ENCODE measurements at places on chromosomes 4 and X.

- no peak for DNase-seq
These were observed 73.4 kb upstream of the MAGEB2 start for GRCh38 chrX:30141966-30142365.

GRCh38 chrX:121320441-121320840 lies 273.0 kb downstream of the GLUD2 start:
- no peak for DNase-seq

DNA sequence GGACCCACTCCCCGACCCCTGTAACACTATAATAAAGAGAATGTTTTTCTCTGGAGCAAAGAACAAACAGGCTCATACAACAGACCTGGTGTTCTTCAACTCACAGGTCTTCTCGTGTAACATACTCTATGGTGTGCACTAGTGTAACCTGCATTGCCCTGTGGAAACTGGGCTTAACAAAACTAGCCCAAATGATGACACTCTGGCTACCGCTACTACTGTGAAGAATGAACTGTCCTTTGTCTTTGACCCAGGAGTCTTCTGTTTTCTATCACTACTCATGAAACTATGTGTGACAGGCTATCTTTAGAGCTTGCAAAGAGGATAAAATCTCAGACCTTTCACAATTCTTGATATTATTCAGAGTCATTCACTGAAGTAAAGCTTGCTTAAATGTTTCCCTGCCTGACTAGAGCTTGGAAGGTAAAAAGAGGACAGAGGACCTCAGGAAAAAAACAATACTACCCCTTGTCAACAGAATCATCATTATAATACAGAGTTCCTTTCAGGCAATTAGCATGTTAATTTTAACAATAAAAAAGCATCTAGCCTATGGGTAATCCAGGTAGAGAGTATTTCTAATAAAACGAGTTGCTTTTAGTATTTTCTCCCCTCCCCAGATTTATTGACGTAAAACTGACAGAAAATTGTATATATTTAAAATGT lies 59.2 kb downstream of the FSTL5 start:
- DNase-seq: no peak

- no peak for DNase-seq
These were observed 432.3 kb upstream of the ATOH1 start for GRCh38 chr4:93396272-93396671.

- DNase-seq: no peak
These were observed 49.3 kb upstream of the ATOH1 start for GRCh38 chr4:93779228-93779627.

- DNase-seq: no peak
These were observed 161.0 kb upstream of the FGF13 start for GRCh38 chrX:138872537-138872936.

GRCh38 chr4:138592796-138593195 lies 350.6 kb upstream of the SLC7A11 start:
- DNase-seq: no peak

GRCh38 chr4:166144607-166145006 lies 271.6 kb downstream of the TLL1 start:
- DNase-seq: no peak

DNA sequence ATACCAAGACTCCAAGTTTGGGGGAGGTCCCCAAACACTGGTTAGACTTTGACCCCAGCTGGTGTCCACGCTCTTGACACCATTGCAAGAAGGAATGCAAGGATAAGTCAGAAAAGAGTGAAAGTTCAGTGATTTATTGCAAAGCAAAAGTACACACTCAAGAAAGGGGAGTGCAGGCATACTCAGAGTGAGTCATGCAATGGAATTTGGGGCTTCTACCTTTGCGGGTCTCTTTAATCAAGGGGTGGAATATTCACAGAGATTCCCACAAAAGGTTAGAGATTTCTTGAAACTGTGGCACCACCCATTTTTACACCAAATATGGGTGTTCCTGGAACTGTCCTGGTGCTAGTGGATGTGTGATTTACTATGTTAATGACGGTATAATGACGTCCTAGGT lies 5.2 kb upstream of the SMIM10L2A start:
- no peak for DNase-seq

GRCh38 chr4:129822701-129823100 lies 726.7 kb downstream of the C4orf33 start:
- DNase-seq: peak; percentile 13

DNA sequence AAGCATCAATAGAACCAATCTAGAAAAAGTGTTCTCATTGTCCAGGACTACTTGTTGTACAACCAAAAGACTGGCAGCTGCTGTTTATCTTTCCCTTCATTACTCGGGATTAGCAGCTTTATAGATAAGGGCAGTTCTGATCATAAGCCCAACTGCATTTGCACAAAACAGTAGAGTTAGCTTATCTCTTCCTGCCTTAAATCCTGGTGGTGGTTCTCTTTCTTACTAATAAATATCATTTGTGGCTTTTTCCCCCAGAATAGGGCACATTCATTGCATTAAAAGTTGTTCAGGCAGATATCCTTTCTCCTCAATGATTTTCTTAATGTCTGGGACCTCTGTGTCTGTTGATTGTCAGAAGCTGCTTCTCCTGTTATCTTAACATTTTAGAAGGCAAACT lies 20.2 kb upstream of the RRAGB start:
- DNase-seq: no peak

DNA sequence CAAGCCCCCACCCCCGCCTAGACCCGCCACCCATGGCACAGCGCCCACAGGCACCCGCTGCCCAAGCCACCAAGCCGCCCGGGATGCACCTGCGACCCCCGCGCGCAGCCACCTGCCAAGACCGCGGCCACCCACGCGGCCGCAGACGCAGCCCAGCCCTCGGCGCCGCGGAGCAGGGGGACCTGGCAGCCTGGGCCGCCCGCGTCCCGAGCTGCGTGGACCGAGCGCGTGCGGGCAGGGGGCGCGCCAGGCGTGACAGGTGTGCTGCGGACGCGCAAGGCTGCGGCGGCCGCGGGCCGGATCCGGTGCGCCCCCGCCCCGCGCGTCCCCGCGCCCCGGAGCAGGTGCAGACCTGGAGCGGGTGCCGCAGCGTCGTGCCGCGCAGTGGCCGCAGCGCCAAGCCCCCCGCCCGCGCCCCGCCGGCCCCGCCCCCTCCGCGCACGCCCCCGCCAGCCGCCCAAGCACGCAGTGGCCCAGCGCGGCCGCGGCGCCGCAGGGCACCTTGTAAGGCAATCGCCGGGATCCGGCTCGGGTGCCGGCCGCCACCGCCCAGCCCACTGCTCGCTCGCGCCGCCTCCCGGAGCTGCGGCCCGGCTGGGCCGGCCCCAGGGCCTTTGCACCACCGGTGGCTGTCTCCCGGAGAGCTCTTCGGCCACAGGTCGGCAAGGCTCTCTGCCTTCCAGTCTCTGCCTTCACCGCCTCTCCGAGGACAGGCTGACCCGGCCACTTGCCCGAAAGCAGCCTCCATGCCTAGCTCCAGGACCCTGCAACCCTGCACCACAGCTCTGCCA lies at the start of gene PNCK:
TSS of gene PNCK (minus strand) at position 386 of the 791 bp plus-strand sequence. CDS start 737 bp downstream, outside the sequence.
- no peak for DNase-seq

DNA sequence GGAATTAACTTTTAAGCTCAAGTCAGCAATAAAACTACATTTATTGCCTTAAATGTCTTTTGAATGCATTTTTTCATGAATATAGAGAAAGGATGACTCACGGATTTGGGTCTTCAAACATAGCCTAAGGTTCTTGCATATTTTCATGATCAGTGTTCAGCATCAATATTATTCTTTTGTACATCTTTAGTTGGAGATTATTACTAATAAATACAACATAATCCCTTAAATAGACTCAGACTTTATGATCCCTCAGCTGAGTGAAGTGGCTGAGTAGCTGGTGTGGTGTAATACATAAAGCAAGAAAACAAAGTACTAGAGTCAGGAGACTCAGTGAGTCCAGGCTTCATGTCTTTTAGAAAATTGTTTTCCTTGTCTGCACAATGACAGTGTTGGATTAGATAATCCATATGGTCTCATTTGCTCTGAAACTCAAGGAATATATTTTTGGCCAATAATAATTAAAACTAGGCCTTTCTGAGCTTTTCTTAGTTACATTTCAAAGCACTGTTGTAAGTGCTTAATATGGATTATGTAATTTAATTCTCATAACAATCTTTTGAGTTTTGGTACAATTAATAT lies 78.3 kb upstream of the UNC5C start:
- DNase-seq: no peak

DNA sequence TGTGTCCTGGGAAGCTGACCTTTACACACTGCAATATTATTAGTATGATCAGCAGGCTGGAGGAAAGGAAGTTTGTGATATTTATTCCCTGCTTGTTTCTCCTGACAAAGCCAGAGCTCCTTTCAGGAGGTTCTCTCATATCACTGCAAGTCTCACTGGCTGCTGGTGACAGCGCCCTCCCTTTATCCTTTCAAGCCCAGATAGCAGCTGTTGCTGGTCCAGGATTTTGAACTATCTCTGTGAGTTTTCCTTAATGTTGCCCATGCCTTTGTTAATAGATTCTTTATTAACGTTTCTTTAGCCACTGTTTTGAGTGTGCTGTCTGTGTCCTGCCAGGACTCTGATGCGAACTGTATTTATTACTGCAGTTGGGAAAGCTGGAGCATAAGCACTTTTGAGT lies 518.7 kb downstream of the C4orf33 start:
- DNase-seq: no peak

GRCh38 chrX:19636980-19637379 lies 121.7 kb upstream of the MAP3K15 start:
- no peak for DNase-seq

DNA sequence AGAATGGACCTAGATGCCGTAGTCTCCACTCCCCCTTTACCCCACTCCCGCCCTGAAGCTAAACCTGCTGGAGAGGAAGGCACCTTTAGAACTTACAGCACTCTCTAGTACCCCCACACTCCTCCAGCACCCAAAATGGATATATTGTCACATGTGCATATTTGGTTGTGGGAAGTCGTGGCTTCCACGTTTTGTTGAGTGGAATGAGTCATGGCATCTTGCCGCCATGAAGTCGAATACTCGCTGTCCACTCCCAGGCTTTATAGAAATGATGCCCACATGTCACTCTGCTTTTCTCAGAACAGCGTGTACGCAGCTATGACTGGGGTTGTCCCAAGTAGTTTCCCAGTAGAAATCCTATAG lies 545 bp downstream of the ABCE1 start:
- no peak for DNase-seq

- DNase-seq: no peak
These were observed 417.9 kb upstream of the AGA start for GRCh38 chr4:177860171-177860570.

- DNase-seq: no peak
These were observed 44.3 kb downstream of the IGFBP7 start for GRCh38 chr4:57065730-57066482.

GRCh38 chrX:20515841-20516461 lies 249.2 kb upstream of the RPS6KA3 start:
- DNase-seq: no peak

DNA sequence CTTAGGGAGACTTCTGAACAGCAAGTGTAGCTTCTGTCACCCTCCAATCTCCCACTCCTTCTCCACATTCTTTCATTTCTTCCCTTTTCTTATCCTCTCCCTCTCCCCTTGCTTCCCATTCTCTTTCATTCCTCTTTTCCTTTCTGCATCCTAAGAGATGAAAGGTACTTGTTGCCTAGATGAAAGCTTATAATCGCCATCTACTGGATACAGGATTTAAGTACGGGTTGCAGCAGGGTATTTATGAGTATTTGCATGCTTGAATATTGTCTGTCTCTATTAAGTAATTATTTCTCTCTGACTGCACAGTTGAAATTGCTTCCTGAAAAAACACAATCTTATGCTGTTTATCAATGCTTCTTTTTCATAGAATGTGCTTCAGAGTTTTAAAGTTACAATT lies 174.0 kb upstream of the TENT5D start:
- no peak for DNase-seq

- DNase-seq: peak; percentile 30
These were observed 10.0 kb upstream of the LNX1 start for GRCh38 chr4:53601251-53601764.

DNA sequence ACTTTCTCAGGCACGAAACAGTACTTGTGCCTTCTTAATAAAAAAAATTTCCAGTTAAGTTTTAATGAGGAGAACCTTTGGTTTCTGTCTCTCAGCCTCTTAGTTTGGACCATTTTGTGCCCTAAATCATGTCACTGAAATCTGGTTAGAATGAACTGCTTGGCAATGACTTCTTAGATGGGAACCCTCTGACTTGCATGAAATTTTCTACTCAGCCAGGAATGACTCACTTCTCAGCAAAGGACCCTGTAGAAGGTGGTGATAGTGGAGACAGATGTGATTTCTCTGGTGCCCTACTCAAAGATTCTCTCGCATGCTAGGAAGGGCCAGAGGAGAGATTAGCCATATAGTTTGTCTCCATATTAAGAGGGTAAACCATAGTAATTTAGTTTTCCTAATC lies 50.5 kb downstream of the RASL11B start:
- DNase-seq: no peak
